ENCODE measurements at places on chromosomes 3 and 15.

DNA sequence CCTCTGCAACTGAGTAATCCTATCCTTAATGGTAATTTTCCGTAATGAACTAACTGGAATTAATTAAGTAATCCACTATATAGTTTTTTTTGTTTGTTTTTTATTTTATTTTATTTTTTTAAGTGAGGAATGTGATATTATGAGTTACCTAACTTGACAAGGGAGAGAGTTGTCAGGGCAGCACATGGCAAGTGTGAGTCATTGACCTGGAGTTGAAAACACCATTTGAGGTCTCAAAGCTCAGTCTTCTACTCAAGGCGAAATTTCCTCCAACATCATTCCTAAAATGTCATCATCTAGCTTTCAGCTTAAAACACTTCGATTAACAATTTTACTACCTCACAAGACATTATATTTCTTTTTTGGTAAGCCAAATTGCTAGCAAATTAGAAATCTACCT, 87.8 kb downstream of the NECTIN3 start:
- no peak for DNase-seq

DNA sequence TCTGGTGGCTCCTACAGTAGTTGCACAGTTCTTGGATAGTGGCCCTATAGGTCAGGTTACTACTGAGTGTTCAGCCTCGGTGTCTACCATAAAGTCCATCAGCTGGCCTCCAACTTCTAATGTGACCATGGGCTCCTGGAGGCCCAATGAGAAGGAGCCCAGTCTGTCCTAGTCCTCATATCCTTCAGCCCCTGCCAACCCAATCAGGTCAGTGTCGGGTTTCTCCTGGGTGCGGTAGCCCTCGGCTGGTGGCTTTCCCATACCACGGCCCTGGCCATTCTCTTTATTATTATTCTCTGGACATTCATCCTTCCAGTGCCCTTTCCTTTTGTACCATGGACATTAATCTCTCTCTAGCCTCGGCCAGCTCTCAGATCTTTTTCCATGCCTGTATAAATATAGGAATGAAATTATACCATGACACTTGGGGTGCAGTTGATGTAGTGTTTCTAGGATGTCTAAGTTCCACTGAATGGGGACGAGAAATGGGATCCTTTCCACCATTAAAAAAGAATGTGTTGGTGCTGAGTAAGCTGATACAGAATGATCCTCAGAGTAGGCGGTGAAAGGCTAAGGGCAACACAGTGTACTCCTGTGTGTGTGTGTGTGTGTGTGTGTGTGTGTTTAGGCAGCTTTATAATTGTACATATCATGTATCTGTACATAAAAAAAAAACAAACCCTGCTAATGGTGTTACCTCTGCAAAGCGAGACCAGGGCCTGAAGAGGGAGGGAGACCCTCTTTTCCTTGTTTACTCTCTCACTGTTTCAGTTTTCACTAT, 19.3 kb upstream of the NOX5 start:
- DNase-seq, result no peak

DNA sequence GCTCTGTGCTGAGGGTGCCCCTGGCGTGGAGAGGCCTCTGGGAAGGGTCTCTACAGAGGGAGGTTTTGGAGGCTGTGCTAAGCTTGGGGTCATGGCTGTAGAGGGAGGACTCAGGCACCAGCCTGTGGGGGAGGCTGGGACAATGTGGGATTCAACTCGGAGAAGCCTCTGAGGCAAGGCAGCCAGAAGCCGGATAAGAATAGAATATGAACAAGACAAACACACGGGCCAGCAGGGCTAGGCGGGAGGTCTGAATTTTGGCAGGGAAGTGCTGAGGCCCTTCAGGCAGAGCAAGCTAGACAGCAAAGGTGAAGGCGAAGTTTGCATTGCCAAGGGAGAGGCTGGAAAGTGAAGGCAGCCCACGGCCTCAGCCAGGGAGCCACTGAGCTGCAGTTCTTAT, 612.1 kb upstream of the NR2F2 start:
- no peak for DNase-seq

GRCh38 chr15:83871808-83872559, 218.1 kb downstream of the ADAMTSL3 start:
- DNase-seq, result no peak
